Stimulated activated CD4-positive, alpha-beta T cell treated with anti-CD3 and anti-CD28 coated beads, Interleukin-1b, Interleukin-23, amount 100 ng/mL, for 1 hour (primary cell): ENCODE measurements at places on chromosomes 12 and 14.

DNA sequence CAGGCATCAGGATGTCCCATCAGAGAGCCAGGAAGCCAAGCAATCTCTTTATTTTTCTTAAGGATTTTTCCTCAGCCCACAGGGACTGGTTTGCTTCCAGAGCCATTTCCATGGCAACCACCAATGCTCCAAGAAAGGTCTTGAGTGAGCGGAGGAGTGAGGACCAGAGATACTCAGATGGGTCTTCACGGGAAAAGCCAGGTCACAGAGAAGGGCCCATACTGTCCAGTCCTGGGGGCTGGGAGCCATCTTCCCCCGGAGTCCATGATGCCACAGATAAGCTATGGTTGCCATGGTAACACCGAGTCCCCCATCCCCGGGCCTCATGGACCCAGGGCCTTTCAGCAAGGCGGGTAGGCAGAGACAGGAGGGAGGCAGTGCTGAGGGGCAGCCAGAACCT is 28.6 kb downstream of the CMKLR1 start:
- DNase-seq: no peak

GRCh38 chr14:64563696-64564095 is 13.9 kb downstream of the PPP1R36 start:
- no peak for DNase-seq

GRCh38 chr14:96357216-96357615 is 5.9 kb downstream of the ATG2B start:
- no peak for DNase-seq

DNA sequence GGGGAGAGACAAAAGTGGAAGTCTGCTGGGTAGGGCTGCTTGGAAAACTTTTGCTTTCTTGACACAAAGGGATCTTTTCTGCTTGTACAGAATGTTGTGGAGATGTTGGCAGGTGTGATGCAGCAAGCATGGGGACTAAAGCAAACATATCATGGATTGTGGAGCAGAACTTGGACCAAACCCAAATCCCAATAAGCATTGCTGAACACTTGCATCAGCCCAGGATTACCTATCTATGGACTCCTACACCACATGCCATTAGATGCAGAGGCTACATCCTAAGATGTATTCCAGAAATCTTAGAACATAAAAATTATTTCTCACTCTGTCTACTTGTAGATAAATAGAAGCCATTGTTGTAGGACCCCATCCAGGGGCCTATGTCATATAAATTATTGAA is 44.7 kb upstream of the RERG start:
- DNase-seq: no peak

DNA sequence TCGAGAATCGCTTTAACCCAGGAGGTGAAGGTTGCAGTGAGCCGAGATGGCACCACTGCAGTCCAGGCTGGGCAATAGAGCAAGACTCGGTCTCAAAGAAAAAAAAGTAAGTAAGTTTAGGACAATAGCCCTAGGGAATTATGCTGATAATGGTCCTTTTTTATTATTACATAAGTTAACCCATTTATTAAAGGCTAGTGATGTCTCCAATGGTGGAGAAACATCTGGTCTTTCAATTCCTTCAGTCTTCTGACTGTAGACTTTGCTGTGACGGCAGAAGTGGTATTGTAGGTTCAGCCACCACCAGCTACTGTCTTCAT is 27.4 kb downstream of the DDX47 start:
- DNase-seq: no peak

- no peak for DNase-seq
Observed at GRCh38 chr12:80442426-80443222, 1.4 kb upstream of the PTPRQ start.

DNA sequence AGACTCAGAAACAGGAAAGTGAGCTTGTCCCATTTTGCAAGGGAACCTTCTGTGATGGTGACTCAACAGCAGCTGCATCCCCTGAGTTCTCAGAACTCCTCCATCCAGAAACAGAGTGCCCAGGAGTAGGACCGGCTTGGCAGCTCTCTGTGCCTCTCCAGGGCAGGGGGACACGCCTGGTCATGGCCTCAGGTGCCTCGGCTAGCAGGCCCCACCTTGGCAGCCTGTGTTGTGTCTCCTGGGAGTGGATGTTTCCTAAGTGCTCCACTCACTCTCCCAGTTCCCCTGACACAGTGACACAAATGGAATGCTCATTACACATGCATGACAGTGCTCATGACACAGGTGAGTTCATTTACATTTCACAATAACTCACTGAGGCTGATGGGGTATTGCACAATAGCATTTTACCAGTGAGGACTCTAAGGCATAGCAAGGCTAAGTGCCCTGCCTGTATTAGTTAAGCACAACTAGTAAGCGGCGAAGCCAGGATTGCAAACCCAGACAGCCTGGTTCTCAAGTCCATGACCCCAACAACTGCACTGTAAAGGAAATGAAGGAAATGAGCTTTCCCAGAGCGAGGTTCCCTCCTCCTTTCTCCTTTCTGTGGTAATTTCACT is 47.4 kb downstream of the CALM1 start:
- DNase-seq: no peak

GRCh38 chr12:24197532-24197931 is 248.1 kb upstream of the SOX5 start:
- DNase-seq: no peak

DNA sequence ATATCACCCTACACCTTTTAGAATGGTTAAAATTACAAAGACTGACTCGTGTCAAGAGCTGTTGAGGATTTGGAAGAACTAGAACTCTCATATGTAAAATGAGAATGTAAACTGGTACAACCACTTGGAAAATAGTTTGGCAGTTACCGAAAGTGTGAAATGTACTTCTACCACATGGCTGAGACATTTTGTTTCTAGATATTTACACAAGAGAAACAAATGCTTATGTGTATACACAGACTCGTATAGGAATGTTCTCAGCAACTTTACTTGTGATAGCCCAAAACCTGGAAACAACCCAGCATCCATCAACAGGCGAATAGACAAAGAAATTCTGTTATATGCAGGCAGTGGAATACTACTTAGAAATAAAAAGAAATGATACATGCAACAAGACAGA is 103.0 kb downstream of the BRMS1L start:
- DNase-seq: no peak

DNA sequence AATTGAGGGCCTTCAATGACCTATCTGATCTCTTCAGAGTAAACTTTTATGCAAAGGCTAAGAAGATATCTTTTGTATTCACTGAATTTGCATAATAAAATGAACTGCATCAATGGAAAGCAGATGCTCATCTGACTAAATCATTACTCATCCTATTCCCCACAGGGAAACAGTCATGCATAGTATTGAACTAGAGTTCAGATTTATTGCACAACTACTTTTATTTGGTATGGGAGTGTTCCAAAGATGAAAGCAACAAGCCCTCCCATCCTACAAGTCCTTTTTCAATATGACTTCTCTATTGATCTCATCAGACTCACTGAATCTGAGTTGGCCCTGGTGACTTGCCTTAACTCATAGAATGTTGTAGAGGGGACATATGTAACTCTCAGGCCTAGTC is 159.8 kb downstream of the KITLG start:
- DNase-seq: no peak

DNA sequence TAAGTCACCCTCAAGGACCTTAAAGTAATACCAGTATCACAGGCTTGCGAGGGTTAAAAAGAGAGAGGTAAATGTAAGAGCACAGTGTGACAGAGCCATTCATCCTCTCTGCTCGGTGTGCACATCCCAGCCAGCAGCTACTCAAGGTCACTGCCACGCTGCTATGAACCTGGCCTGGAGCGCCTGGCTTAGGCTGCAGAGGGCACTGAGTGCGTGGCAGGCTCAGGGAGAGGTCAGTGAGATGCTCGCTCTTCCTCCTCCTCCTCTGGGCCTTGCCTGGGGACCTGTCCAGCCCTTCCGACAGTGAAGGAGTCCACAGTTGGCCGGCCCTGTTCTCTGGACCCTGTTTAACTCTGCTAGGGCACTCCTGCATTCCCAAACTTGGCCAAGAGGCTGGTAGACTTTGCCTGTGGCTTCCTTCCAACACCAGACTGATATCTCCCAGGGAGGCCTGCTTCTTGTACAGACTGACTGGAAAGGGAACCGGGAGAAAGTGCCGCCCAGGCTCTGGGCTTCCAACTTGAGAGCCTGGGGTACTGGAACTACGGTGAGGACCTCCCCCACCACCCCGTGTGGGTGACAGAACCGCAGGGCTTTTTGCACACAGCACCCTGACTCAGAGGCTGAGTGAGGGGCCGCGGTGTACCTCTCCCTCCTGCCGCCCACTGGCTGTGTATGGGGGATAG is 62.6 kb upstream of the CORO1C start:
- DNase-seq: no peak

DNA sequence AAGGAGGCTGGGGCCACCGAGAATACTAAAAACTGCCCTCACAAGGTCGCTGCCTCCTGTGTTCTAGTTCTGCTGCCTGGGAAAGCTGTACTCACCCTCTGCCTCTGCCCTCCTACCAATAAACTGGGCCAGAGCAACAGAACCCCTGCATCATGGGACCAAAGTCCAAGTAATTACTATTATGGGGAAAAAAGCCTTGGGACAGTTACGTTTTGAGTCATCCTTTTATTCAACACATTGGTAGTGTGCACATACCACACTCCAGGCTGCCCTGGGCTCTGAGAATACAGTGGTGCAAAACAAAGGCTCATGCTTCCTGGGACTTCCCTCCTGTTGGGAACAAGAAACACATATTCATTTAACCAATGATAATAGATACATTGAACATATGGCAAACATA is 49.0 kb downstream of the CACNA1C start:
- DNase-seq: no peak

DNA sequence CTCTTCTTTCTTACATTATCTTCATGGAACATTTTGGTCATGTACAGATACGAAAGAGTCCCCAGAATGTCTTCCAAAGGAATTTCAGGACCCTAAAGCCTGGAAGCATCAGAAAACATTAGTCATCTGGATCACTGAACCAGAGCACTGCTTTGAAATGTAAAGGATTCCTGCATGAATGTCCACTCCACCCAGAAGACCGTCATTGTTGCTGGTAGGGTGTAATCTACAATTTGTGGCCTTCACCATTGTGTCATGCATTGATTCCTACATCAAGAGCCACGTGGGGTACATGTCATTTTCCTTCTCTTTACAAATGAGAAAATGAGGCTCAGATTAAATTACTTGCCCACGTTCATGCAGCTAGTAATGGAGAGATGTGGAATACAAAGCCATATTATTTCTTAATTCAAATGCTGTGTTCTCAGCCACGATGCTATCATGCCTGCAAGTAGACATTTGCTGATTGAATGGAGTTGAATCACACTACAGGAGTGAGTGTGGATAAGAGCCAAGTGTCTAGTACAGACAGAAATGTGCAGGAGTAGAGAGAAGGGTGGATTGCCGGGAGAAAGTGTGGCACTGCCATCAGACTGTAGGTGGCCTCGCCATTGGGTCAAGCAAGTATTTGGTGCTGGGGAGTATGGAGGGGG is 231.2 kb downstream of the C12orf75 start:
- DNase-seq: no peak

DNA sequence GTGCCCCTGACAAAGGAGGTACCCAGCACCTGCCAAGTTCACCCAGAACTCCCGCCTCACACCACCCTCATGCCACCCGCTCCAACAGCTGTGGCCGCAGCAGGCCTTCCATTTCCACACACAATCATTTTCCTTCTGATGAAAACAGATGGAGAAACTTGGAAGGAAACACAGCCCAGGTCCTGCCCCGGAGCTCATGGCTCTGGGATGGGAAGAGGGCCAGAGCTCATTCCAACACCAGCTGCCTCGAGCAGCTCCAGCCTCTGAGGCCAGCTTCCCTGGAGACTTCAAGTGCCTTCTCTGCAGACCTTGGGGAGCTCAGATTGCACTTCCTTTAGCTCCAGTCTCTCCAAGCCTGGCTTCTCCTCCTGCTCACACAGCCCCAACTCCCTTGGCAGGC is 55.1 kb upstream of the CMKLR1 start:
- no peak for DNase-seq

DNA sequence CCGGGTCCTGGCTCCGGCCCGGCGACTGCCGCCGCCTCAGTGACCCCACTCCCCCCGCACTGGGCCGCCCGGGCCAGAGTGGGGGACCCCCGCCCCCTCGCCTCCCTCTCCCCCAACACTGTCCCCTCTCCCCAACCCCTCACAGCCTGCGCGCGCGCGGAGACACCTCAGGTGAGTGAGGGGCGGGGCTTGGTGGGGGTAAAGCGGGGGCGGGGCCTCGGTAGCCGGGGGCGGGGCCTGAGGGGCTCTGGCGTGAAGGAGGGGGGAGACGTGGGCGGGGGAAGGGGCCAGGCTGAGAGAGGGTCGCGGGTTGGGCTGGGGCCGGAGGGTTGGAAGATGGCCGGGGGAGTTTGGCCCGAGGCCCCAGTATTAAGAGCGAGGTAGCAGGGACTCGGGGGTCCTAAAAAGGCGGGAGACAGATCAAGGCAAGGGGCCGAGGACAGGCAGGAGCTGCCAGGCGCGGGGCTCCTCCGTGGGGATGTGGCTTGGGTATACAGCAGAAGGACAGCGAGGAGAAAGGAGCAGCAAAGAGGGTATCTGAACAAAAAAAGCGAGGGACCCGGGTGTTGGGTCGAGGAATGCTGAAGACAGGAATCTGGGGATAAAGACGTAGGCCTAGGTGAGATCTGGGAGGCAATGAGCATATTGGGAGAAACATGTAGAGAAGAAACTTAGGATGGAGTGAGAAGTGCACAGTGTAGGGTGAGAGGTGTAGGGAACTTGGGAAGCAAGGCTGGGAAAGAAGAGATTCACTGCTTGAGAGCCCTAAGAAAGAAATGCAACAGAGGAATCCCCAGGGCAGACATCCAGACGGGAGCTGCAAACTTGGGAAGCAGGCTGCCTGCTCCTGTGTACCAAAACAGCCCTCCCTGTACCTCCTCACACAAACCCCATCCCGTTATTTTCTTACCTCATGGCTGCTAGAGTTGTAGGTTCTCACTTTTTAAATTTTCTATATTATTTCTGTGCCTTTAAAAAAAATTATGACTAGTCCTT is 10.8 kb downstream of the SUOX start:
- peak; percentile 40 for DNase-seq

DNA sequence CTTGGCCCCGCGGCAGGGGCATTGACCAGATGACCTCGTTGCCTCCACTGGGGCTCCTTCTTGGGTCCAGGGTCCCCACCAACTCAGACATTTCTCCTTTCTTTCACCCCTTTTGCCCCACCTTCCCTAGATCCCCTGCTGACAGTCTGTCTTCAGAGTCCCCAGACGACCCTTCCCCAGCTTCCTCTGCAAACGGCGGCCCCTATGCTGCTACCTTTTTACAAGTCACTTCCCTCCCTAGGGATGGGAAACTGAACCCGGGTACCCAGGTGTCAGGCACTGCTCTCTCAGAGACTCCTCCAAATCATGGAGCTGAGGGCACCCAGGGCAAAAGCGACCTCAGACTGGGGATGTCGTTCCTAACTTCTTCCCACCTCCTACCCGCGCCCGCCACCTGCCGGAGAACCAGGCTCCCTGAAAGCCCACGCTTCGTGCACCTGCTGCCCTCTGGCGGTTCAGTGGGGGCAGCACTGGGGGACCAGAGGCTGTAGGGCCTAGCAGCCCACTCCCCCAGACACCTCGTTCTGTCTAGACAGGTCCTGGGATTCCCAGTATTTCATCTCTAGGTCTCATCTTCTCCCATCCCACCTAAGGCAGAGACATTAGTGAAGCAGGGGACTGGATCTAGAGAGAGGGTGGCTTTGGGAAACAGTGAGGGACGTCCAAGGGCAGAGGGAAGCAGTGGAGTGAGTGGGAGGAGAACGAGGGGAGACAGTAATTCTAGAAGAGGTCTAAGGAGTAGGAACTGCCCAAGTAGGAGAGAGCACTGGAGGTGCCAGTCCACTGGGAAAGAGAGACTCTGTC is 4.9 kb downstream of the ZNF385A start:
- DNase-seq: peak; percentile 89
